ENCODE measurements at places on chromosomes 5 and 9.
A peak's percentile ranks its signal among the peaks of the same experiment; 100 is the strongest.

DNA sequence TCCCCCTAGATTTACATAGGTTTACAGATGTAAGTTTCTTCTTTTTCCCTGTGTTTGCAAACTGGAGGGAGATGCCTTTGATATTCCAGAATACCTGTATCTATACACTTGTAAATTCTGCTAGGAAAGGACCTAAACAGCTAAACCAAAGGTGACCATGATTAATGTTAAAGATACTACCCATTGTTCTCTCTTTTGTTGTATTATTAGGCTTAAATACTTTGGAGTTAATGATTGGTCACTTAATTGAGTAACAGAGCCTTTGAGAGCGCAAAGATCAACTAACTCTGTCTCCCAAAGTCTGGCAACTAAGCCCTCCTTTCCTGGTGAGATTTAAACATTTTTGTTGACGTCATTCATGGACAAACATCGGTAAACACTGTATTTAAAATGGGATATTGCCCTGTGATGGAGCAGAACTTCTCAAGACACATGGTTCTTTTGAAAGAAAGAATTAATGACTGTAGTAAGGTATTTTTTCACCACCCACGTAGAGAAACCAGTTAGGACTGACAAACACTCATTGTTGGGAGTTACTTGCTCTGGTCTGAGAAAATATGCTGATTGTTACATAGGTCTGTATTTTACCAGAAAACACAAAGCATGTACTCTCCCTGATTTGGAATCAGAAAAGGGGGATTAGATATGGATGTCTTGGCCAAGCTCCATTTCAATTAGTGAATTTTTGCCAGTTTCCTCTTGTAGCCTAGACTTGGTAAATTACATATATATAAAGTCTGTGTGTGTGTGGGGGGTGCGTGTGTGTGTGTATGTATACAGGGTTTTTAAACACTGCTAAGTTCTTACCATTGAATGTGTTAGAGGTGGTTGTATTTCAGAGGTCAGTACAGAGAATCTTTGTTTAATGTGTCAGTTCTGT is 4.6 kb downstream of the VCAN start:
- no peak for DNase-seq

DNA sequence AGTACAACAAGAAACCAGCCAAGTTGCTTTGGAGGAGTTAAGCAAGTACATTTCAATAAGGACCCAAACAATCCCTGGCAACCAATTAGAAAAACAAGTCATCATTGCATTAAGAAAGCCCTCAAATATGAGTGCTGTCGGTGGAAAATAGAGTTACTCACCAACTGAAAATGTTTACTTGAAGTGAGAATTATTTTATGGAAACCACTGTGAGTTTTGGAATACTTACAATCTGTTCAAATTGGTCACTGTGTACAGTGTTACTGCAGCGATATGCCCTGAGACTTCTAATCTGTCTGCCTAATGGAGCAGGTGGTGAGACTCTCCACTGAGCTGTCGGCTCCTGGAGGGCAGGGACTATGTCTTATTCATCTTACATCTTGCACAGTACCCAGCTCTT is 1073.2 kb upstream of the DMAC1 start:
- no peak for DNase-seq

DNA sequence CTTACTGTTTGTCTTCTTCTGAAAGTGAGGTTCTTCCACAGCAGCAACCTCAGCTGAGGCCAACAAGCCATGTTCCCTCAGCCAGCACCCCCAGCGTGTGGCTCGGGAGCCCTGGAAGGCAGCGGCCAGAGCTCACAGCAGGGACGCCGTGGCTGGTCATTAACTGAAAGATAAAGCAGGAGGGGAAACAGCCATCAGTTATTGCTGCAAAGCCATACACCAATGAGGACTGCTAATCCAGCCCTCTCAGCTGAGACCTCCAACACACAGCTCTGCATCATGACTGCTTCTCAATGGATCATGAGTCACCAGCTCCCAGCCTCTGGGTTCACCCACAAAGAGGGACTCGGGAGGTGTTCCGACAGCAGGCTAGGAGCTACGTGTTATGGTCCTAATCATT is 24.3 kb downstream of the ABCA1 start:
- DNase-seq: no peak

DNA sequence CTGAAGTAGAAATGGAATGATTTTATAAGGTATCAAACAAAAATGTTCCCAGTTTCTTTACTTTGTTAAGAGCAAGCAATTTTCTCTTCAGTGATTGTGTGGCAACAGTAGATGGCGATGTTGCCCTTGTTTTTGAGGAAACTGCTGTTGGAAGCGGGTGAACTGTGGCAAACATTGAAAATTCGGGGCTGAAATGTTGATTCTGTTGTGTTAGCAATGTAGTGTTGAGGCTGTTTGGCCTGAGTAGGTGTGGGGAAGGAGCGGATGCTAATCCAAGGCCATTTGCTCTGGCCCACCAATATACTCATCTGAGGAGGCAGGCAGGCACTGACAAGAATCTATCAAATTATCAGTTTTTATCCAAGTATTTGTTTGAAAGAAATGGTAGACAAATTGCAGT is 129.8 kb downstream of the SLC12A2 start:
- DNase-seq: no peak

GRCh38 chr5:172129256-172129910 is 58.6 kb downstream of the STK10 start:
- DNase-seq: no peak

GRCh38 chr5:6350277-6351090 is 27.9 kb downstream of the MED10 start:
- no peak for DNase-seq

DNA sequence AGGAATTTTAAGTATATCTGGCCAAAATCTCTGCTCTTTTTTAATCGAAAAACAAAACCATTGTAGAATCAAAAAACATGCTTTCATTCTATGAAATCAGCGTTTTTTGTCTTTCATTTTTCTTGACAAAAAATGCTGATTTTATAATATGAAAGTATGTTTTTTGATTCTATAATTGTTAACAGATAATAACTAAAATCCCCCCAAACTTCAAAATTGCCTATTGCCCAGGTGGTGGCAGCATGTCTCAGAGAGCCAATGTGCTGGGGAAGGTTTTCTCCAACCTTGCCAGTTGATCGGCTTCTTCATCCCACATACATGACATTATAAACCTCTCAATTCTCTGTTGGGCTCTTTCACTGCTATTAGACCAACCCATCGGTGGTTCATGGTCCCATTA is 5.1 kb upstream of the SMIM15 start:
- peak; percentile 10 for DNase-seq

DNA sequence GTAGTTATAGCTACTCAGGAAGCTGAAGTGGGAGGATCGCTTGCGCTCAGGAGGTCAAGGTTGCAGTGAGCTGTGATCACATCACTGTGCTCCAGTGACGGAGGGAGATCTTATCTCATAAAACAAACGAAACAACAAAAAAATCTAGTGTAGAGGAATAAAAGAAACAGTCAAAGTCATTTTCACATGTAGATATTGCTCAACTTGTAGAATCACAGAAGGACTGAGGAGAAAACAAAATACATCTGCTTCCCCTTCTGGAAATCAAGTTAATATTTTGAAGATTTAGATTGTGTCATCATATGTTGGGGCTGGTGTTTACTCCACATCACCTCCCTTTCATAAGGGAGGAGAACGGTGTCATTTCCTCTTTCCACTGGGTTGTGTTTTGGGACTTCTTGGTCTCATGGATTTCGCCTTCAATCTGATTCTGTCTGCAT is 8.2 kb upstream of the SLC46A2 start:
- no peak for DNase-seq

DNA sequence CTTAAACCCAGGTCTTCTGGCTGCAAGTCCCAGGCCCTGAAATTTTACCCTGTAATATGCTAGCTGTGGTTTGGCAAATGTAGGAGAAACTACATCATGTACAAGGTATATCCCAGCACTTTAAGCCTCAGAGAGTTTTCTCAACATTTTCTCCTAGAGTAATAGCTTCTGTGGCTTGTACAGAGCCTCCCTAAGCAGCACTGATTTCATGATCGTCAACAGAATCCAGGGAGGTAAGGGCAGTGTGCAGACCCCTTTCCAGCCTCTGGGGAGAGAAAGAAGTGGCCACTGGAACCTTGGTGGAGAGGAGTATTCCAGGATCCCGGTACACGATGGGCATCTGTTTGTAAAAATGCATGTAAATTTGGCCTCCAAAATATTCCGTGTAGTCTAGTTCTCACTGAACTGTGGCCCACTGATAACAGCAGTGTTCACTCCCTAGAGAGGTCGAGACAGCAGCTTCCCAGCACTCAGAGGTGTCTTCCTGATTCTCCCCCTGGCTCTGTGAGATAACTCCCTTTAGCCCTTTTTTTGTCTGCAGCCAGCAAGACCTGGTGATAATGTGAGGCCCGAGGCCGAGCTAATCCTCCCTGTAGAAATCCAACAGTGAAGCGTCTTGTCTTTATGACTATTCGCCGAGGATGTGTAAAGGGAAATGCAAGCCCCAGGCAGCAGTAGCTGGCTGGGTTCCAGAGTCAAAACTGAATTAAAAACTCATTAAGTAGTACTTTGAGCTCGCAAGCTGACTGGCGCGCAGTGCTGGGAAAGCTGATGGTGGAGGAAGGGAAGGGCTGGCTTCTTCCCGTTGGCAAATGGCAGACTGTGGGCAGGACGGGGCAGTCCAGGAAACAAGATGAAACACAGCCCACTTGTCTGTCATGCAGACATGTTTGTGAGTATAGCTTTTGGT is 59.0 kb downstream of the MAP1B start:
- no peak for DNase-seq

- no peak for DNase-seq
Measured at GRCh38 chr5:112201141-112201540, 217.9 kb downstream of the EPB41L4A start.

DNA sequence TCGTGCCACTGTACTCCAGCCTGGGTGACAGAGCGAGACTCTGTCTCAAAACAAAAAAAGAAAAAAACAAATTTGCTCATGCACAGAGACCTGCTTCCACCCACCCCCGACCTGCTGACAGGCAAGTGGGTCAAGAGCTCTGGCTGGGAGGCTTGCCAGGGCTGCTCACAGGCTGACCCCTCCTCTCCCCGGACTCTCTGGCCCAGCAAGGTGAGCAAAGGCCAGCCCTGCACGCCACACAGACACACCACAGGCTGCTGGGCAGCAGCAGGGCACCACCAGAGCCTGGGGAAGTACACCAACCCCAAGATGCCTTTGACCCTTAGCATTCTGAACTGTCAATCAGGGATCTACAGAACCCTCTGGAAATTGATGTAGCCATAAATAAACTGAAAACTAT is 29.2 kb downstream of the NSUN2 start:
- DNase-seq: no peak

Measured in kidney epithelial cell (primary cell).